Mammary epithelial cell (primary cell): ENCODE measurements at places on chromosomes 1 and 21. TPM values are rescaled to one million over a fixed set of nuclear protein-coding genes. Genes with fewer than 3 reads are reported as not detected.

The FYB2 gene
- polyA plus RNA-seq = not detected

DNA sequence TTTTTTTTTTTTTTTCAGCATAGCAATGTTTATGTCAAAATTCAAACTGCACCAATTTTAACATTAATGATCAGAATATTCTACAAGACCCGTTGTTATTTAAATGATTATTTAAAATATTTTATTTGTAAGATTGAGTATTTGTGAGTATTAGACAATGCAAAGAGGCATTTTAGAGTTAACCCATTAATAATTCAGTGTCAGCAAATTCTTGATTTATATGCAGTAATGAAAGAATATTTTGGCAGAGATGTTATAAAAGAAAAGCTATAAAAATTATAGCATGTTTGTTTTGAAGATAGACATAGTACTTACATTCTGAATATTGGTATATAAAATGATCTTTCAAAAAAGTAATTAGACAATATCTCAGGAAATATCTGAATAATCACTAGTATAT lies 269.5 kb upstream of the ZRANB2 start:
- no peak for DNase-seq

The SMPDL3B gene
- 13.9 TPM for polyA plus RNA-seq

DNA sequence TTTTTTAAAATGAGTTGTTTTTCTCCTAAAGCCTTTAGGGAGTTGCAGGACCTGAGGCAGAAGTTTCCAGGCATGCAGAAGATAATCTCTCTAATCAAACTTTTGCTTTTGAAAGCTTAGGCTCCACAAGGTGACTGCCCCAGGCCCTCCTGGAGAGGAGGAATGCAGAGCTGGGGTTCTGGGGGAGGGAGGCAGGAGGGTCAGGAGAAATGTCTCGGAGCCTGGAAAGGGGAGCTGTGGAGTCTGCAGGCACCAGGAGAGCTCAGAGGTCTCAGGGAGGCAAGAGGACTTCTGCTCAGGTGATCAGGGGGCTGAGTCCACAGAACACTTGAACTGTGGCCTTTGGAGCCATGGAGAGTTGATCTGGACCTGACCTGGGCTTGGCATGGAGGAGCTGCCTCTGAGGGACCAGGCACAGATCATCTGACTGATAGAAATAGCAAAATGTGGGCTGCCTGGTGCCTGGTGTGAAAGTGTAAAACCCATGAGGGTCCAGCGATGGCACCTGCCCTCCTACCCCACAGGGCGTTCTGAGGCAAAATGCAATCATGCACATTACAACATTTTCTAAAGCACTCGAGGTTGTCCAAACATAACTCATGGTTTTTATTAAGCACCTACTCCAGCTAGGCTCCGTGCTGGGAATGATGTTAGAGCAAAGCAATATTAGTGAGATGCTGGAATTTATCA lies 10.0 kb upstream of the ABCG1 start:
- DNase-seq = no peak

The HTR6 gene
- polyA plus RNA-seq = not detected

DNA sequence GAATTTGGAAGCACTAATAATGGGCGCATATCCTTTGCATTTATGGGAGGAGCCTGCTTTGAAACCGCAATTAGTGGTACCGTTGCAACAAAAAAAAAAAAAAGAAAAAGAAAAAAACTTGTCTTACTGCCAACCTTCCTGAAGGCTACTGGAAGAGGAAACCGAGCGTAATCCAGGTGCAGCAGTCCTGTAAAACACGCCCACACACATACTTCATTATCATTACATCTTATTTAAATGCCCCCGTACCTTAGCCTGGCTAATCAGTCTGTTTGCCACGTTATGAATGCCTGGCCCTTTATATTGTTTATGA lies 686 bp upstream of the ZNF281 start:
- peak; percentile 88 for DNase-seq

- DNase-seq = peak; percentile 83
Observed at GRCh38 chr21:41752231-41752681, 14.6 kb downstream of the RIPK4 start.

The CD84 gene
- polyA plus RNA-seq = not detected

The NAXE gene
- 103 TPM for polyA plus RNA-seq

- DNase-seq = no peak
Observed at GRCh38 chr1:7060745-7061144, 275.5 kb downstream of the CAMTA1 start.

- no peak for DNase-seq
Observed at GRCh38 chr1:188641566-188642211, 1812.9 kb downstream of the PLA2G4A start.

DNA sequence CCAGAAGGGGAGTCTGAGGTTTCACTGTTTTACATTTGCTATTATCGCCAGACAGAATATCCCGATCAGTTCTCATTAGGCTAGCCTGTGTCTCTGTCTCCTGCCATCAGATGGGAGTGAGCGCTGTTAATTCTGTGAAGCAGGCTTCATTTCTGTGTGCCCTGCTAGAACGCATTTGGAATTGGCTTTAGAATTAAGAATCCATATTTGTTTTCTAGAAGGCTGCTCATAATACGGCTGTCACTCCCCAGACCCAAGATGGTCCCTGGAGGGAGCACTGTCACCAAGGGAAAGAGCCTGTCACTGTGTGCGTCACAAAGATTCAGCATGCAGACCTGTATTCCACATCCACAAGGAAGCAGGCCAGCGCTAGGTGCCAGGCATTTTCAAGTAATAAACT lies 49.2 kb downstream of the CASQ2 start:
- DNase-seq = no peak

GRCh38 chr1:13624526-13624925 lies 40.9 kb downstream of the PDPN start:
- DNase-seq = no peak

GRCh38 chr1:200512191-200512590 lies 102.4 kb upstream of the ZNF281 start:
- peak; percentile 66 for DNase-seq

The MXRA8 gene
- 0.09 TPM for polyA plus RNA-seq

DNA sequence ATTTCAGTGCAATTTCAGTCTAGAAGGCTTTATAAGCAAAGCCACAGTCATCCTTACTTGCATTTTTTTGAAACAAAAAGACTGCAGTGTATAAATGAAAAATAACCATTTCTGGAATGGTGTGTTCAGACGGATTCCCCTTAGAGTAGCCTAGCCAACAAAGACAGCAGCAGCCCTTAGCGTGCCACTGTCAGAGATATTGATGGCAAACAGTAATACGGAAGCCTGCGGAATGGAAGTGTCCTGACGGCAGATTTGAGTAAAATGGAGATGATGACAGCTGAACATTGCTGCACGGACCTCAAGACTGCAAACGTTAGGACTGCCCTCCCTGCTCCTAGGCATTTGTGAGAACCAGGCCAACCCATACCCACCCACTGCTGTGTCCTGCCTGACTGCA lies 54.7 kb downstream of the PDE9A start:
- no peak for DNase-seq

The BMP8B gene
- 0.06 TPM for polyA plus RNA-seq

DNA sequence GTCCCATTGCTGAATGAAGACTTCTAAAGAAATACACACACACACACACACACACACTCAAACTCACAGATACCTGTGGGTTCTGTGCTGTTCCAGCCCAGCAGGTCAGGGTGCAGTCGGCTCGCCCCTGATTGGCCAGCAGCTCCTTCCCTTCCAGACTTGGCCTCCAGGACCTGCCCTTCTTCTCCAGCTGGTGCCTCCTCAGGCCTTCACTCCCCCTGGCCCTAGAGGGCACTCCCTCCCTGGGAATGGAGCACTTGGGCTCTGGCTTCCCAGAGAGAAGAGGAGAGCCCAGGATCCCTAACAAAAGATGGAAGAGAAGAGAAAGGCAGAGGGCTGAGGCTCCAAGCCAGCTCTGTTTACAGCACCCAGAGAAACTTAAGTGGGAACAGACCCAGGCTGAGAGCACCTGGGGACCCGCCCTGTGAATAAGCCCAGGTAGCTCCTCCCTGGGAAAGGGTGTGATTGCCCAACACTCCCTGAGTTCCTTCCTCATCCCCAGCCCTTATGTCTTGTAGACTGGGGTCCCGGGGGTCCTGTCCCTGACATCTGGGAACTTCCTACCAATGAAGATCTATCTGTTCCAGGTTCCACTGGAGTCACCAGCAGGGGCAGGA lies at the start of gene PGLYRP3:
TSS of gene PGLYRP3 (minus strand) at position 383 of the 617 bp plus-strand sequence. CDS start 2,287 bp downstream, outside the sequence.
- DNase-seq = peak; percentile 56

- DNase-seq = no peak
Observed at GRCh38 chr21:33760641-33761440, 118.5 kb downstream of the ITSN1 start.

The FCGR2B gene
- not detected for polyA plus RNA-seq

DNA sequence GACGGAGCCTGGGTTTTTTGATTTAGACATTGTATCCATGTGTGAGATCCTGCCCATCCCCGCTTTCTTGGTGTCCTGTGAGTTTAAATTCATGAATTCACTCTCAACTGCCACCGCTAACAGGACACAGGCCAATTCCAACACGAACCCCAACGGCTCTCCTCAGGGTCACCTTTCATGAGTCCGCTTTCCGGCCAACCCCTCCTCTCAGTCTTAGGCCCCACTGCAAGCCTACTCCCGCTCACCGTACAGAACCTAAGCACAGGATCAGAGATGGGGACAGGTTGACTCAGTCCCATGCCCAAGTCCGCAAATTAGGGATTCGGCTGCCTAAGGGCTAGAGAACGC lies 238 bp upstream of the SCP2 start:
- no peak for DNase-seq

GRCh38 chr1:30930631-30931173 lies 22.1 kb upstream of the SDC3 start:
- DNase-seq = no peak

DNA sequence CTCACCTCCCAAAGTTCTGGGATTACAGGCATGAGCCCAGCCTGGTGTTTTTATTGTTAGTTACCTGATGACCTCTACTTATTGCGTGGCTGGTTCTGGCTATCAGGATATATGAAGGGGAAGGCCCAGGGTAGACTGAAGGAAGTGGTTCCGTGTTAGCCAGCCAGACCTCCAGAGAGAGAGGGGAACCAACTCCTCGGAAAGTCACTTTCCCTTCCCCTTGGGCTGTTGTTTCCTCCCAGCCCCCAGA lies 2.5 kb upstream of the RCSD1 start:
- DNase-seq = no peak

DNA sequence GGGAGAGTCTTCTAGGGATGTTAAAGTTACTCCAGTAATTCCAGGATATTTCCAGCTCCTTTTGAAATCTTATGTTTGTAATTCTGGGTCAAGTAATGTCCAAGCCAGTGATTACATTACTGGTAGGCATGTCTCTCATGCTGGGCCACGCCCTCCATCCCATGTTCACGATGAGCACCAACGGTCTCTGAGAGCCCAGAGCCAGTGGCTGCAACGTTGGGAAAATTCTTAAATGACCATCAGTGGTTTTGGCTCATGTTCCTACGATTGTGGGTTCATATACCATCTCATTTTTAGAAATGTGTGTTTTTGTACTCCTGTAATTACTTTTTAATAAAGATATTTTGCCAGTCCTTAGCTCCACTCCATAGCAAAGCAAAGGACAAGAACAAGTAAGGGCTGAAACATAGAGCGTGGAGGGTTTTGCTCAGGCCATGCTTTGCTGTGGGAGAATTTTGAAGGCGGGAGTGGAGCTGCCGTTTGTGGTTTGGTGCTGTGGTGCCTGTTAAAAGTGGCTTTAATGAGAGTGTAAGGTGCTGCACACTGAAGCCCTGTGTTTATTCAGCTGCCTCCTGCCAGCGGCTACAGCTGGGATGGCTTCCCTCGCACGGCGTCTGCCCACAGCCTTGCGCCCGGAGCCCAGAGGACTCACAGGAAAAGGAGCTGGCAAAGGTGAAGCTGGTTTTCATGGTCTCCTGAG lies 28.9 kb downstream of the VANGL1 start:
- no peak for DNase-seq

DNA sequence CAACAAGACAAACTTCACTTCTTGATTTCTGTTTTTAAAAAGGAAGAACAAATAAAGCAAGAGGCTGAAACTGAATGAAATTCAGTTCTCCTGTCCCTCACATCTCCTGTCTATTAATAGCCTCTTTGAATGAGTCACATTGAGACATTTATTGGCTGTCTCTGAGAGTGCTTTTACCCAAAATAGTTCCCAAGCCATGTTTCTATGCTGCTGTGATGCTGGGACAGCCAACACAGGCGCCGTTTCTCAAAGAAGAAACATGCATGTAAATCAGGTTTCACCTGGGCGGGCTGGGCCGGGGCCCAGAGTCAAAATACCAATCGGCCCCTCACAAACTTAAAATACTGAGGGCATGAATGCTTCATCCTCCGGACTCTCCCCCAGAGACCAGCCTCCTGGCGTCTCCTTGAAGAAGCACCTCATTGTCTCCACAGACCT lies 105.2 kb downstream of the EDEM3 start:
- DNase-seq = no peak

The SLC1A7 gene
- not detected for polyA plus RNA-seq

DNA sequence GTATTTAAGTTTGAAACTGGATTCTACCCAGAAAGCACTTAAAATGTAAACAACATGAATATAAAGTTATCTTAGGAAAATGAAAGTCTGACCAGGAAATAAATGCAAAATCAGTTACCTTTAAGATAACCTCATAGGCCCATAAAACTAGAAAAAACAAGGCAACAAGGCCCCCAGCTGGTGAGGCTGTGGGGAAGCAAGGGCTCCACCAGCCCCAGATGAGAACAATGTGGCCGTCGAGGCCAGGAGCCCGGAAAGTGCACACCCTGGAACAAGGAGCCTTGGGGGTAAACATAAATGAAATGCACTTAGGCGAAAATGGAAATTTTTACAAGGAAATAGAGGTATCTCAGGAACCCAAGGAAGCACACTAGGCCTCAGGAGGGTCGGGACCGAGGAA lies 37.9 kb upstream of the BMP8B start:
- no peak for DNase-seq

GRCh38 chr1:179786815-179787685 lies 44.0 kb downstream of the FAM163A start:
- DNase-seq = no peak

The ST6GALNAC3 gene
- polyA plus RNA-seq = 0.03 TPM

- peak; percentile 82 for DNase-seq
Observed at GRCh38 chr1:241603731-241604245, 36.4 kb downstream of the CHML start.

The KIF26B gene
- 0.20 TPM for polyA plus RNA-seq

DNA sequence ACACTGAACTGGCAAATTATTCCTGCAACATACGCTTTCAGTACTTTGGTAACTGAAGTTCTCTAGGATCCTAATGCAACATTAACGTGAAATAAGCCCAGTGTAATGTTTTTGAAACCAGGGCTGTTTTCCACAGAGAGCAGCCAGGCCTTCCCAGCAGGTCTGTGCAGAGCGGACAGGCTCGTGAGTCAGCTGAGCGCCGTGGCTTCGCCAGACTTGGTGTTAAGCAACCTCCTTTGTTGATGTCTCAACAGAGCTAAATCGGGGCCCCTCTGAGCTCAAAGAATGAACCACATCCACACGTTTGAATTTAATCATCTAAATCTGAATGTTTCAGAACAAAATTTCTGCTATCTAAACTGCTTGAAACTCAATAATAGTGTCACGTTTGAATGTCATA lies 181.8 kb upstream of the FMN2 start:
- DNase-seq = no peak

The GPR37L1 gene
- 0.02 TPM for polyA plus RNA-seq

The DIO1 gene
- polyA plus RNA-seq = not detected
